ENCODE measurements at places on chromosomes 6 and 20.
A peak's percentile ranks its signal among the peaks of the same experiment; 100 is the strongest.

DNA sequence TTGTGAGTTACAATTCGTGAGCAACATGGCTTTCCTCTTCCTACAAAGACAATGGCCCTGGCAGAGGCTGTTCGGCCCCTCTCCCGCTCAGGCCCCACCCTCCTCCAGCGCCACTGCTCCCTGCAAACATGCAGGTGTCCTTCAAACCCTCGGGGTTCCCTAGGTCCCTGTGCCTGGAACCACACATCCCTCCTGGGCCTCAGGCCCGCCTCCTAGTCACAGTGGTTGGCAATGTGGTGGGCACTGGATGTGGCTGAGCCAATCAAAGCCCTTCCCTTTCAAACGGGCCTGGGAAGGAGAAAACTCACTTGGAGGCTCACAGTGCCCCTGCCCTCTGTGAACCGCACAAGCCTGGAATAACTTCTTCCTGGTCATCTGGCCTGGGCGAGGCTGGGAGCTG, 147.2 kb downstream of the TFAP2C start:
- DNase-seq: no peak

GRCh38 chr6:154384191-154384590, 27.6 kb upstream of the IPCEF1 start:
- DNase-seq: no peak

- no peak for DNase-seq
Observed at GRCh38 chr20:59235226-59235625, 65.2 kb upstream of the EDN3 start.

DNA sequence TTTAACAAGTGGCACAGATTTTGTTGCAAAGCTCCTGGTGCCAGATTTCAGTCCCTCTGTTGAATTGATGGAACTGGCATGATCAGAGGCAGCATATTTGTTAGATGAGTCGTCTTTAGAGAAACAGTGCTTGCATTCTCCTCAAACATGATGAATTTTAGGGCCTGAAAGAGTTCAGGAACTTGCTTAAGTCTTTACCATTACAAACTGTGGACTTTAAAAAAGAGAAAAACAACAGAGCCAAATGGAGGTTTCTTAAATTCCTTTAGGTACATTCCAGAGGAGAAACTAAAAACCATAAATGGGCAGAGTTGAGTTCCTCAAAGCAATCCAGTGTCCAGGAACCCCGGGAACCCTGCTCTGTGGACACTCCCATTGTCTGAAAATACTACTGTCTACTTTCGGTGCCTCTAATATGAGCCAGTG, 2.5 kb downstream of the GTF2H5 start:
- no peak for DNase-seq

DNA sequence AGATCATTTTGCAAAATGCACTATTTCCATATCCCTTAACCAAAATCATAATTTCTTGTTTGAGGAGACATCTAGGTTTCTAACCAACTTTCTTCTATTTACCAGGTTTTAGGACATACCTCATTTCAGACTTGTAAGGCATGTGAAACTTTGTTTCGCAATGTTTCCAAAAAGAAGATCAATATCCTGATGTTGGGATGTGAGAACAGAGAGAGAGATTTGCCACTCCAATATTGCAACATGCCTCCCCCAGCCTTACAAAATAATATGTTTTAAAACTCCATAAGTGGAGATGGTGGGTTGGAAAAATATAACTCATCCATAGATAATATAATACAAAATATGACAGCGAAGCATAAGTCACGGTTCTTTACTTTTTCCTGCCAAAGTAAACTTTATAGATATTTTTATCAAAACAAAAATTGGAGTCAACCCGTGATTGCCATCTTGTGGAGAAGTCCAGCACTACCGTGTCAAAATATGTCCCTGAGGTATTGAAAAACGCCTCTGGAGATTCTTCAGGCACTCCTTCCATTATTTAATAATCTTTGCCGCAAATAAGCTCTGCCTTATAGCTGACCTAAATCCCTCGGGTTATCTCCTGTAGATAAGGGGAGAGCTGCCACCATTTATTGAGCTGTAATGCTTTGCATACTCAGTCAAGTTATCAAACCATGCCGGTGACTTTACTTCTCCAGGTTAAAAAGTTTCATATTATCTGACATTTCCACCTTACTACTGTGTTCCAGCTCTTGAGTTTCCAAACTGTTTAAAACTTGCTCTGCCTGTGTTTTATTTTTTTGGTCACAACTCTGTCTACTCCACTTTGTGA, 534.2 kb downstream of the HACE1 start:
- no peak for DNase-seq

DNA sequence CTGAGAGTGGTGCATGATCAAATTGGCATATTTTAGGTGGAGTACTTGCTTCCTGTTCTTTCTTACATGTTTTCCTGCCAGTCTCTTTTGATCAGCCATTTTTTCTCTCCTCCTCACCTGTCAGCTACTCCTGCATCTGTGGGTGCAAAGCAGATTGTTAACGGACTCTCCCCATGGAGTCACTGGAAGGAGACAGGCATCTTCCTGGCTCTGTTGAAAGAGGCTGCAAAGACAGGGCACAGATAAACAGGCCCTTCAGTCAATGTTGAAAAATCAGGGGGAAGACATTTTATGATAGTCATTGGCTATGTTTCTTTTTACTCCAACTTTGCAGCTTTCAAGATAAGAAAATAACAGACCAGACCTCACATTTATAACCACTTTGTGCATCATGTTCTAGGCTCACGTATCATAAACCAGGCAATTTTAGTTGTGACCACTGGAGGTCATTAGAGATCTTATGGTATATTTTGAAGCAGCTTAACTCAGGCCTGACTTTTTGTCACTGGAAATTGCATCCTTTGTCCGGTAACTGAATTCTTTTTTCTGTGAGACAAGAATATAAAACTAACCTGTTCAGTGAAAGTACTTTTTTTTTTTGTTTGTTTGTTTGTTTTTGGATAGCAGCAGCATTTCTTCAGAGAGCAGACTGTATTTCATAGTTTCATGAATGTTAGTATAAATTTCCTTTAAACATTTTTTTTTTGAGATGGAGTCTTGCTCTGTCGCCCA, 20.1 kb downstream of the ECT2L start:
- DNase-seq: peak; percentile 27

- DNase-seq: no peak
Observed at GRCh38 chr6:163635731-163636364, 221.3 kb downstream of the QKI start.

GRCh38 chr20:15476781-15477180, 1096.5 kb downstream of the KIF16B start:
- no peak for DNase-seq

- DNase-seq: no peak
Observed at GRCh38 chr20:7015257-7015656, 247.8 kb downstream of the BMP2 start.

DNA sequence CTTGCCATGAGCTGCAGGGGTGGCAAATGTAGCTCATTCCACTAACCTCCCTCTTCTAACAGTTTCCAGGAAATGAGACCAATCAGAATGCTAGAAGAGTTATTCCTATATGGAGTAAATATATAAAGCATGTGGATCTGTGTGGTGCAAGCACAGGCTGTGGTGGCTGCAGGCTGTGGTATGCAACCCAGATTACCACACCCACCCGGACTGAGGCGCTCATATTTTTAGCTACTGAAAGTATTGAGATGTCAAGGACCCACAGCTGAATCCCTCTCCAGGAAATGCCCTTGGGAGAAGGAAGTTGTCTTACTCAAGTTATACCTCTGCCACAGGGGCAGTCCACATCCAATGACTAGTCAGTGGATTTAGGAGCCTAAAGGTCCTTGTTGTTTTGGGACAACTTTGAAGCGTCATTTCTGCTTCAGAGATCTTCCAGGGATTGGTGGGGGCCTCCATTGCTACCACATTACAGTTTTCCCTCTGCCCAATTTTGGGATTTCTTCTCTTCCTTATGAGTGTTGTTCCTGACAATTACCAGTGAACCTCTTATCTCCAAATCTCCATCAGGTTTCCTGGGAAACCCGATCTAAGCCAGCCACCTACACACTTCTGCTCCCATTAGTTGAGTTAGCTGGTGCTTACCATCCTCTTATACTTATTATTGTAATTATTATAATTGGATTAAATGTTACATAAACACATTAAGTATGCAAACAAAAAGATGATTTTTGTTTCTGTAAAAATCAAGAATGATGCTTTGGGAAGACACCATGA, 12.1 kb upstream of the REPS1 start:
- DNase-seq: no peak

GRCh38 chr6:7556394-7557106, 15.1 kb downstream of the DSP start:
- no peak for DNase-seq

DNA sequence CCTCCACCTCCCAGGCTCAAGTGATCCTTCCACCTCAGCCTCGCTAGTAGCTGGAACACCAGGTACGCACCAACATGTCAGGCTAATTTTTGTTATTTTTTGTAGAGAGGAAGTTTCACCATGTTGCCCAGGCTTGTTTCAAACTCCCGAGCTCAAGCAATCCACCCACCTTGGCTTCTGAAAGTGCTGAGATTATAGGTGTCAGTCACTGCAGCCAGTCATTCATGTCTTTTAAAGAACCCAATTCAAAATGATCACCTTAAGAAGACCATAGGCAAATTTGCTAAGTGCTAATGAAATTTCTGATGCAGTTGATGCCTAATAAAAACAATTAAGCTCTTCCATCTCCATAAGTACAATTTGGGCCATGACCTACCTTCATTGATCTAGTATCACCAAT, 2.6 kb upstream of the VNN2 start:
- DNase-seq: no peak

DNA sequence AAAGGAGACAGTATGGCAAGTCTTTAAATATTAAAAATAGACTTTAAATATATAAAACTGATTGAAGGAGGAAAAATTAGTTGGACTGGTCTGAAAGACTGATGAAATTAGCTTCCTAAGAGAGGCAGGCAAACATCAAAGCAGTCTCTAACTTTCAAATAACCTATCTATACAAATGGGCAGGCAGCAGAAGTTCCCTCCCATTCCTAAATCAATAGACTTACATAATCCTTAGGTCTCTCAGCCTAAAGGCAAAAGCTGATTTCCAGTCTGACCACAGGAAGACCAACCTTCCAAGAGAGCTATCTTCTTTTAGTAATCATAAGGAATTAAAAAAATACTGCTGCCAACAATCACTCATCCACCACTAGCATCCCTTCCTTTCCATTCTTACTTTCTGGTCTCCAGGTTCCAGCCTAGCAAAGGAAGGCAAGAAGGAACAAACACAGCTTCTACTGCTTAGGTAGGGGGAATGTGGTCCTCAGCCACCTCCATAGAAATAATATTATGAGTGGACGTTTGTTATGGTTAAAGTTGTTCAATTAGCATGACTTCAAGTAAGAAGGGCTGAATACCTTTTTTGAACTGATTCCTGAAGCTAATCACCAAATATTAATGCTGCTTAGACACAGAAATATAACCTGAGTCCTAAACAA, 44.1 kb downstream of the SESN1 start:
- DNase-seq: no peak

- DNase-seq: no peak
Observed at GRCh38 chr6:22020299-22021003, 276.4 kb downstream of the PRL start.

DNA sequence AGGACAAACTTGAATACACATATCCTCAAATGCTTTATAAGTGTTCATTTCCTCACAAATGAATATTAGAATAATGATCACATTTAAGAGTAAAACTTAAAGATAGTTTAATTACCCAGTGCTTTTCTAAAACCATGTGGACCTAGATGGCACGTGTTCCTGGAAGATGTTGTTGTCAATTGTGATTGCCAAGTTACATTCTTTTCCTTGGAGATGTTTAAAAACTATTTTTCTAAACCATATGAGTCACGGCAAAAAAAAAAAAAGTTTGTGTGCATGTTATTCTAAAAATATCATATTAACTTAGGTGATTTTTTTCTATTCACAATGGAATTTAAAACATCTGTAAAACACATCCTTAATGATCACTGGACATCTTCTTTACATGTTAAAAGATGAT, 51.1 kb downstream of the RCAN2 start:
- no peak for DNase-seq

GRCh38 chr6:51533962-51534361, 553.5 kb downstream of the PKHD1 start:
- DNase-seq: no peak

DNA sequence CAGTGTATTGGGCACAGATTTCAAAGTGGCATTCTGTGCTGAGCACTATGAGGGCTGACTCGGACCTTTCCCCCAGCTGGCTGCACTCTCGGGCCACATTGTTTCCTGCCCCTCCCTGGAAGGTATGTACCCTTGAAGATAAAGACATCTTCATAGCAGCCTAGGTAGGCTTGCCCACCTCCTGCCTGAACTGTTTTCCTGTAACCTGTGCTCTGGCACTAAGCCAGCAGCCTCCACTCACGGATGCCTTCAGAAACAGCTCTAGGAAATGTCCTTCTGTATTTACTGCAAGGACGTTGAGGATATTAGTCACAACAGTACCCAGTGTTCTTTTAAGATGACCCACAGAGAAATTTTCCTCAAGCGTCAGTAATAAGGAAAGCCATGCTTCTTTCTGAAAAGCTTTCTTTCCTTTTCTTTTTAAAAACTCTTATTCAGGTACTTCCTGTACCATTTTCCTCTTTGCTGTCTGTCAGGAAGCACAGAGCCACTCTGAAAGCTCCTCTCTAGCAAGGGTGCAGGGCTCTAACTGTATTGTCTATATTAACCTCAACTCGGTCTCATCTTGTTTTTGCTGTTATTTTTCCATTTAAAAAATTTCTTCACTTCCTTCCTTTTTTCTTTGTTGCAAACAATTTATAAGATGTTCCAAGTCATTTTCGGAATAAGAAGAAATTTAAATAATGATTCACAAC, 43.5 kb downstream of the TTI1 start:
- DNase-seq: no peak

DNA sequence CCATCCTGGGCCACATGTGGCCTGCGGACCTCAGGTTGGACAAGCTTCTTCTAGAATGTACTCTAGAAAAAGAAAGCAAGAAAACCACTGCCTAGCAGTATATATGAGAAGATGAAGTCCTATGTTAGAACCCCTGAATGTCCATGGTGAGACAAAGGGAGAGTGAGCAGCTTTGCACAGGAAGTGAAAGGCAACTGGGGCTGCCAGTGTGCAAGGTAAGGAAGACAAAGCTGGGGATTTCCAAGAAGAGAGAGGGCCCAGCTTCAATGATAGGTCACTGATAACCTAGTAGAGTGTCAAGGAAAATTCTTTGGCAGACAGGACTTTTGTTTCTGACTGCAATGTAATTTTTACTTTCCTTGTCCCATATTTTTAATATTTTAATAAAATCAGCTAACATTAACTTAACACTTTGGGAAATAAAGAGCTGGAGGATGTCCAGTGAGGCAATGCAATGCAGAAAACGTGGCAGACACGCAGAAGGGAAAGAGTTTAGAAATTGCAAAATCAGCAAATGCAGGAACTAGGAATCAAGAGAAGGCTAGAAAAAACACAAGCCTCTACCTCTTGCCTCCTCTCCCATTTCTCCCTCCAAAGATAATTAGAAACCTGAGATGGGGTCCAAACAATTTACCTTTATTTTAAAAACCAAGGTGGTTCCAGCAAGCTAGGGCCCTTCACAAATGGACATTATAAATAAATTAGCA, 47.4 kb downstream of the CYP39A1 start:
- no peak for DNase-seq

DNA sequence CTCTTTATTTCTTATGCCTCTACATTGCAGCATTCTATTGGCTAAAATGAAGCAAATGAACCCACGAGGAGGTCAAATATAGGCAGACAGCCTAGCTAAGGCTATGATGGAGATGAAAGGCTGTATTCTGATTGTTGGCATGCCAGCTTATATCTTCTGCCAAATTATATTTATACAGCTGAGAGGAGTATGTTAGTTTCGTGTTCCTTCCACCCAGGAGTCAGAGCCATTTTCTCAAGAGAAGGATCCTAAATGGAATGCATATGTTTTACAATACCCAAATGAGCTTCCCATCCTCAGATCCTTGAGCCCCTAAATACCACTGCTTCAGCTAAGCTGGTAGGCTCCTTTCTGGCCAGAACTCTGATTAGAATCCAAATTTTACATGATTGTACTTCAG, 178.4 kb upstream of the HDDC2 start:
- DNase-seq: no peak

Data from central memory CD4-positive, alpha-beta T cell (primary cell).